Forelimb muscle (tissue), 1 donor: ENCODE measurements at places on chromosomes 11 and 22. TPM values are rescaled to one million over a fixed set of nuclear protein-coding genes. Genes with fewer than 3 reads are reported as not detected.

DNA sequence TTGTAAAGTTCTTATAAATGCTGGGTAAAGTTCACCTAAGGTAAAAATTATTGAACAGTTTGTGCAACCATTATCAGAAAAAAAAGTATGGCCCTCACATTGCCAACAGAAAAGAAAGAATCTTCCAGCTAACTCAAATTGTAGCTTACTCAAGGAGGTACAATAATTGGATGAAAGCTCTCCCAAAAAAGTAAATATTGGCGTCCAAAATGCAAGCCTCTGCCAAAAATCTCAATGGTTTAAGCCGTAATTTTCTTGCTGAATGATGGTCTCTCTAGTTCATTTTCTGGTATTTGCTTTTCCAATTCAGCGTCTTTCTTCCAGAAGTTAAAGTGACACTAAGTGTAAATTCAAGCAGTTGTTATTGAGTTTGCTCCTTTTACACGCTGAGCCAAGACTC, 727.3 kb downstream of the LRRC4C start:
- DNase-seq, result peak; percentile 4

- no peak for DNase-seq
These were observed at the start of gene SAA1 for GRCh38 chr11:18265949-18266348. TSS of gene SAA1 (plus strand) at chr11:18266264. CDS start at chr11:18266888, 624 bp downstream.

DNA sequence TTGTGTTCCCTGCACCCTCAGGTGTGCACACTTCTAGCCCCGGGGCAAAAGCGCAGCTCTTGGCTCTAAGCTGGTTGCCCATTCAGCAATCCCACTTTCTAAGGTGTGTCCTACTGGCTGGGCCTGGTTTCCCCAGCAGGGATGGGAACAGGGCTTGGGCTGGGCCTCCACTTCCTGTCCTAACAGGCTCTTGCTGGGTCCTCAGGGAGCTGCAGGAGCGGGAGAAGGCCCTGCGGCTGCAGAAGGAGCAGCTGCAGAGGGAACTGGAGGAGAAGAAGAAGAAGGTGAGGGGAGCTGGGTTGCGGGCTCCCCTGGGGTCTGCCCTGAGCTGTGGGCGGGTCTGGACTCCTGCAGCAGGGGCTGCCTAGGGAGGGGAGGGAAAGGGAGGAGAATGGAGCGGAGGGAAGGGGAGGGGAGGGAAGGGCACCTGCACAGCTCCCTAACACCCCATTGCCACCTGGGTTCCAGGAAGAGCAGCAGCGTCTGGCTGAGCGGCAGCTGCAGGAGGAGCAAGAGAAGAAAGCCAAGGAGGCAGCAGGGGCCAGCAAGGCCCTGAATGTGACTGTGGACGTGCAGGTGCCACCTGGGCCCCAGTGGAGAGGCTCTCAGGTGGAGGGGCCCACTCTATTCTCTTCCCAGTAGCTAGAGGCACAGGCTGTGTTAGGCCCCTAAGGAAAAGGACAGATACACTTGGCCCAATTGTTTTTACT, 24.6 kb downstream of the INCENP start:
- DNase-seq, result no peak

GRCh38 chr11:13352711-13353110, 75.1 kb downstream of the BMAL1 start:
- no peak for DNase-seq

- no peak for DNase-seq
These were observed 44.0 kb downstream of the TP53I11 start for GRCh38 chr11:44906649-44907048.

DNA sequence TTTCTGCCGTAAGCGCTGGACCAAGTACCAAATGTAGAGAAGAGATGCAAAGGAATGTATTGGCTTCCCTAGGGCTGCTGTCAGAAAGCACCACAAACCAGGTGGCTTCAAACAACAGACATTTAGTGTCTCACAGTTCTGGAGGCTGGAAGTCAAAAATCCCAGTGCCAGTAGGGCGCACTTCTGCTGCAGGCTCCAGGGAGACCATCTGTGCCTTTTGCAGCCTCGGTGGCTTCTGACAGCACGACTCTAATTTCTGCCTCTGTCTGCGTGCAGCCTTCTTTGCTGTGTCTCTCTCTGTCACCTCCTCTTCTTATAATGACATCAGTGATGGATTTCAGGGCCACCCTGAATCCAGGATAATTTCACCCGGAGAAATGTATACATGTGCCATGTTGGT, 2.8 kb downstream of the APOL6 start:
- DNase-seq, result no peak

- DNase-seq, result no peak
These were observed 57.0 kb downstream of the CERK start for GRCh38 chr22:46681010-46681409.

- no peak for DNase-seq
These were observed 13.1 kb downstream of the PPP6R2 start for GRCh38 chr22:50356186-50356585.

GRCh38 chr11:109791337-109791736, 301.9 kb upstream of the ZC3H12C start:
- no peak for DNase-seq

DNA sequence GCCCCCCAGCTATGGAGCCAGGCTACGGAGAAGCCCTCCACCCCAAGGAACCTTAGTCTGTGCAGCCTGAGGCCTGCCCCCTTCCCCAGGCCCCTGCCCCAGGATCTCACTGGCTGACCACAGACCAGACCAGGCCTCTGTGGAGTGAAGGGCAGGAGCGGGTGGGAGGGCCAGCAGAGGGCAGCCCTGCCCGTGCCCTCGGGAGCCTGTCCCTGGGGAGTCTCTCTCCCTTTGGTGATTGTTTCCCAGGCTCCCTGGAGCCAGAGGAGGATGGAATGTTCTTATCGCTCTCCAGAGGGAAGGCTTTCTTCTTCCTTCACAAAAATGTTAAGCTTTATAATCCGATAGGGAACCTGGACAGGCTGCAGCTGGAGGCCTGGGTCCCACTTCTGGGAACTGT, 455.3 kb downstream of the SOX6 start:
- DNase-seq, result no peak

- no peak for DNase-seq
These were observed 82.8 kb upstream of the PTH start for GRCh38 chr11:13578514-13579140.

GRCh38 chr11:62151737-62152102, 27.9 kb downstream of the INCENP start:
- DNase-seq, result no peak

GRCh38 chr11:126430581-126431335, 75.3 kb downstream of the ST3GAL4 start:
- DNase-seq, result no peak

DNA sequence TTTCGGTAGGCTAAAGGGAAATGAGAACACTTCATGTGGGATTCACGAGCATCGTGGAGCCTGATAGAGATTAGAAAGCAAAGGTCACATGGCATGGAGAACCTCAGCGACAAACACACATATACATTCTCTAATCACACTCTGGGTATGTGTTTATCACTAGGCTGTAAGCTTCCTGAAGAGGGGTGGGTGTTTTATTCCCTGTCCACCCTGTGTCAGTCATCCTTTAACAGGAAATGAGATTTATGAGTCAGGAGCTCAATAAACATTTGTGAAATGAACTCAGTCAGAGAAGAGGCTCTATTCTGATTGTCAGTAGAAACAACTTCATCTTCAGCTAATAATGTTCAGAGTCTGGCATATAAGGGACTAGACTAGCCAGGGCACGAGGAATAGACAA, 71.7 kb upstream of the EIF3M start:
- no peak for DNase-seq

DNA sequence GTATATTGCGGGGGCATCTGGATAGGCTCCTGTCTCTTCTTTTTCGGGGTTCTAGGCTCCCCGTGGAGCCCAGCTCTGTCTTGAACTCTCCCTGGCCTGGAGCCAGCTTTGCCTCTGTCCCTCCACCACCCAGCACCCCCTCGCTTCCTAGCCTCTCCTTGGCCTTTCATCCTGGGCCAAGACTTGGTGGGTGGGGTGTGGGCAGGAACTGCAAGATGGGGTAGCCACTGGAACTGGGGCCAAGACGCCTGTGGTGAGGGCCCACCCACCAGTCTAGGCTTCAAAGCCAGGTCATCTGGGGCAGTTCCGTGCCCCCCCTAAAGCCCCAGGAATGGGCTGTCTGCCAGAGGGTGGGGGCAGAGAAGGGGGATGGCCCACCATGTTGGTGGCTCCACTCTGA, 1.7 kb upstream of the CRYBB1 start:
- no peak for DNase-seq

GRCh38 chr11:114316980-114317786, 21.0 kb downstream of the NNMT start:
- DNase-seq, result no peak

- no peak for DNase-seq
These were observed 65.0 kb downstream of the PARVB start for GRCh38 chr22:44088976-44089570.

DNA sequence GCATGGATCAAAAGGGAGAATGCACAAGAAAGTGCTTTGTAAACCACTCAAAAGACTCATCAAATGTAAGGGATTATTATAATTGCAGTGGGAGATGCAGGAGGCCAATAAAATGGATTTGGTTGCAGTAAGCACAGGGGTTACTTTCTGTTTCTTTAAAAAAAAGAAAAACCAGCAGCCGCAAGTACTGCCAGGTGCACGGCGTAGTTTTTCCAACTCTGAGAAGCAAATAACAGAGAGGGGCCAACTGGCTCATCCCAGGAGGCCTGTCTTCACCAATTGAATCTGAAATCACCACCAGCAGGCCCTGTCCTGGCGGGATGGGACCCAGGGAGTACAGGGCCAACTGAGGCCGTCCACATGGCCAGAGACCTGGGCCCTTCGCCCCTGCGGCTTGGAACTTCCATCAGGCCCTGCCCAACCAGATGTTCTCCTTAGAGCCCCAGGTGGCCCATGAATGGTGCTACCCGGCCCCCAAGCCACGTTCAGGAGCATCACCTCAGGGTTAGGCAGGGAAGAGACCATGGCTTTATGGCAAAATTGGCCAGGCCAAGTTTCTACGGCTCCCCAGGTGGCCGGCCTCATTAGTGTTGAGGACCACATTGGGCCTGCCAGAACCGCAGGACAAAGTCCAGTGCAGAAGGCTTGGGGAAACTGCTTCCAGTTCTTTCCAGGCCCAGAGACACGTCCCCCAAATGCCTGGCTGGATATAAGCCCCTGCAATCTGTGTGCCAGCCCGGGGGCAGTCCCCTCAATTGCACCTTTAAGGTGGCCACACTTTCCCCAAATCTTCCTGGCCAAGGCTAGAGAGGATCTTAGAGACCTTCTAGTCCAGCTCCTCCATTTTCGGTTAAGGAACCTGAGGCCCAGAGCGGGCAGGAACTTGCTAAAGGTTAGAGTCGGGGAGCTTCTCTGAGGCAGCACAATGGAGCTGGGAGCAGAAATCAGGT, 61.7 kb downstream of the CHRDL2 start:
- DNase-seq, result no peak

DNA sequence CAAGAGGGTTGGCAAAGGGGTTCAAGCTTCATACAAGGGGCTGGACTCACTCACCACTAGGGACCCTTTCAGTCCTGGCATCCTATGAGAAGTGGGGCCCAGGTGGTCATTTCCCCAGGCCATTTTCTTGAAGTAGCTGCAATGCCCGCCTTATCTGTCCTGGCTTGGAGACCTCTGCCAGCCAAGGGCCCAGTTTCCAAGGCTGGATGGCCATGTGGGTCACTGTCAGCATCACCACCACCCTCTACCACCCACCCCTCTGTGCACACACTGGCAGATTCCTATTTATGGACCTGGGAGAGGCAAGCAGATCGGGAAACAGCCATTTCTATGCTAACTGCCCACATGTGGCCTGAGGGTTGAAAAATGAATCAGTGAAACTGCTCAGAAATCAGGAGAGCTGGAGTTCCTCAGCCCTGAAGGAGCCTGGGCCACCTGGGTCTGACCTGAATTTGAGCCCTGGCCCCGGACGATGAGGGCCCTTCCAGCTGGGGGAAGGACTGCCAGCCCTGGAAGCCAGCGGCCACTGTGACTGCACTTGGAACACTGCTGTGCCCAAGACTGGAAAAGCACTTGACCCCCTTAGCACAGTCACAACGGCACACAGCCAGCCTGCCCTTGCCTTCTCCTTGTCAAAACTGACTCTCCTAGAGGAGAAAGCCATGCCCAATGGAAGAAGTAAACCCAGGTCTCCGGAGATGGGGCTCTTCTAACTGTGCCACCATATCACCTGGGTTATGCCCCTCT, 442.2 kb downstream of the BUD13 start:
- DNase-seq, result no peak

- DNase-seq, result no peak
These were observed 45.6 kb downstream of the SMCO4 start for GRCh38 chr11:93497596-93497995.

- DNase-seq, result no peak
These were observed 4.9 kb upstream of the SLCO2B1 start for GRCh38 chr11:75145972-75146519.

UBQLNL gene
- 0.18 TPM for polyA plus RNA-seq

RFPL3 gene
- not detected for polyA plus RNA-seq

FXYD6 gene
- polyA plus RNA-seq, result 192 TPM

ZP1 gene
- polyA plus RNA-seq, result not detected

PGGHG gene
- 5.2 TPM for polyA plus RNA-seq

KDM4E gene
- 0.06 TPM for polyA plus RNA-seq

OR51A4 gene
- polyA plus RNA-seq, result not detected

WBP2NL gene
- polyA plus RNA-seq, result 1.7 TPM

OR8G5 gene
- polyA plus RNA-seq, result not detected

SCUBE1 gene
- polyA plus RNA-seq, result 0.19 TPM

SYT8 gene
- 0.54 TPM for polyA plus RNA-seq
